ENCODE measurements at places on chromosomes 7 and 10. TPM values are rescaled to one million over a fixed set of nuclear protein-coding genes. Genes with fewer than 3 reads are reported as not detected.

COL1A2 gene
- total RNA-seq, result not detected

ARL3 gene
- 6.1 TPM for total RNA-seq

NEUROD6 gene
- total RNA-seq, result not detected

SEMA3D gene
- not detected for total RNA-seq

DIP2C gene
- 0.70 TPM for total RNA-seq

CLDN3 gene
- not detected for total RNA-seq

FKBP9 gene
- 0.98 TPM for total RNA-seq

NEURL1 gene
- total RNA-seq, result 0.98 TPM

ANKRD61 gene
- 0.20 TPM for total RNA-seq

IL2RA gene
- 437 TPM for total RNA-seq

CRYGN gene
- total RNA-seq, result not detected

ERVW-1 gene
- not detected for total RNA-seq

ANKRD2 gene
- not detected for total RNA-seq

All from activated CD4-positive, alpha-beta memory T cell treated with anti-CD3 and anti-CD28 coated beads, Interleukin-2, amount 10 ng/mL, durations not matched to agents 7 days and 5 days (primary cell).